ENCODE measurements at places on chromosomes 5 and 9. TPM values are rescaled to one million over a fixed set of nuclear protein-coding genes. Genes with fewer than 3 reads are reported as not detected.

DNA sequence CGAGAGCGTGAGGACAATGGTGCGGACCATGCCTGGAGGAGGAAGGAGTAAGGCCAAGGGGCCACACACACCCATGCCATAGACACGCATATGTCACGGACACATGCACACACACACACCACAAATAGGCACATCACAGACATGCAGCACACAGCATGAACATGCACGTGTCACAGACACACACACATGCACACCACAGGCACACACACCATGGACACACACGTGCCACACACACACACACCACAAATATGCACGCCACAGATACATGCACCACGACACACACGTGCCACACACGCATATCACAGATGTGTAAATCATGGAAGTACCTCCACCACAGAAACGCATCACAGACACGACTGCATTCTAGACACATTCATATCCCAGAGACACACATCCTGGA lies 16.7 kb downstream of the TERT start:
- H3K27me3 ChIP-seq, result no peaks in the 10 kb centered on the region
- no peaks in the 10 kb centered on the region for H3K4me1 ChIP-seq
- H3K4me3 ChIP-seq, result no peak overlapping the region
- peak; percentile 1 for DNase-seq

Gene PCA3
- not detected for total RNA-seq

DNA sequence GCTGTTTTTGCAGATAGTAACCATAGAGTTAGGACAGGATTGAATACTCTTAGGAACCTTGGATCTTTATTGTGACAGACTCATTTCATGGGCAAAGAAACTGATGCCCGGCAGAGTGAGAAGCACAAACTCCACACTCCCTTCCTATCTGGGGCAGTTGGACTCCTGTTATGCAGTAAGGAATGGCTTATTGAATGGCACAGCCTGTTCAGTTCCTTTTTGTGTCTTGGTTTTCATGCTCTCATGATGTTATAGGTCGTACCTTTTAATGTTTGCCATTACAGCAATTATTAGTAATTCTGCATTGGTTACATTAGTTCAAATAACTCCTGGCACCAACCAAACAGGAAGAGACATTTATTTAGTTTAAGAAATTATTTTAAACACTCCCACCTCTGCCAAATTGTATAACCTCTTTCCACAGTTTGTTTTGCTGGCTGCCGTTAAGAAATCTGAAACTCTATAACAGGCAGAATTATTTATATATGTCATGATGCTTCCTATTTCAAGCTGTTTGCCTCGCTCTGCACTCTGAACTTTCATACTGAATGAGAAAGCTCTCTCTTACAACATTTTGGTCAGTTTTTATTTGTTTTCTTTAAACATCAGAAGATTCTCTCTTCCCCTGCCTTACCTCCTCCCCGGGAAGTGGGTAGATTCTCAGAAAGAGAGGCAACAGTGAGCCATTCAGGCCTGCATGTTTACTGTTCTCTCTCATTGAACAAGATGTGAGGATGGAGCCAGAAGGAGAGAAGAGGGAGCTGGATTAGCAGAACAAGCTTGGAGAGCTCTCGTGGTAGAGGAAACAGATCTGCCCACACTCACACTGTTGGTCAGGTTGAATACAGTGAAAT lies 144.4 kb downstream of the ARHGEF28 start:
- no peak overlapping the region for H3K4me3 ChIP-seq
- no peak overlapping the region for H3K27ac ChIP-seq
- H3K36me3 ChIP-seq, result no peaks in the 10 kb centered on the region
- no peaks in the 10 kb centered on the region for H3K27me3 ChIP-seq
- H3K4me1 ChIP-seq, result peaks cover 7% of the 10 kb centered on the region
- no peak for DNase-seq

DNA sequence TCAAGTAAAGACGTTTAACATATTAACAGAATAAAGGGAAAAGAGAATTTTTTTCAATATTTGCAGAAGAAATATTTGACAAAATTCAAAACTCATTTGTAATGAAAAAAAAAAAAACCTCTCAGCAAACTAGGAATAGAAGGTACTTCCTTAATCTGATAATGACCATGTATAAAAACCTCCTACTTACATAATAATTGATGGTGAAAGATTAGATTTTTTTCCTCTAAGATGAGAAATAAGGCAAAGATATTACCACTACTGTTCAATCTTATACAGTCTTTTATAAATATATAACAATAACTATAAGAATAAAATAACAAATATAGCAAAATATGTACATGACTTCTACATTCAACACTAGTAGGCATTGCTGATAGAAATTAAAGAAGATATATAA lies 424.6 kb upstream of the KLF4 start:
- H3K27ac ChIP-seq, result no peak overlapping the region
- no peaks in the 10 kb centered on the region for H3K36me3 ChIP-seq
- H3K27me3 ChIP-seq, result no peaks in the 10 kb centered on the region
- no peak overlapping the region for H3K4me3 ChIP-seq

DNA sequence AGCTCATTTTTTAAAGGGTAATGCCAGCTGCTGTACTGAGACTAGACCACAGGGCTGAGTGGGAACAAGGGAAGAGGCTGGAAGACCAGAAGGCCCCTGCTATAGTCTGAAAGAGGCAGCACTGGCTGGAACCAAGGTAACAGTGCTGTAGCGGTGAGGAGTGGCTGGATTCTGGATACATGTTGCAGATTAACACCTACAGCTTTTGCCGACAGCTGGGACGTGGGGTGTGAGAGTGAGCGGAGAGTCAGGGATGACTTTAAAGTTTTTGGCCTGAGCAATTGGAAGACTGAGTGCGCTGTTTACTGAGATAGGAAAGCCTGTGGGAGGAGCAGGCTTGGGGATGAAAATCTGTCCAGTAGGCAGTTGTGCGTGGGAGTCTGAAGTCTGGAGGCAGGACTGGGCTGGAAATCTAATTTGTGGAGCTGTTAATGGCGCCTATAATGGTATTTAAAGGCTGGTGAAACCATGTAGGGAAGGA lies 26.5 kb downstream of the AQP7 start:
- H3K4me3 ChIP-seq, result no peak overlapping the region
- peaks cover 15% of the 10 kb centered on the region for H3K36me3 ChIP-seq
- H3K4me1 ChIP-seq, result peaks cover 21% of the 10 kb centered on the region

DNA sequence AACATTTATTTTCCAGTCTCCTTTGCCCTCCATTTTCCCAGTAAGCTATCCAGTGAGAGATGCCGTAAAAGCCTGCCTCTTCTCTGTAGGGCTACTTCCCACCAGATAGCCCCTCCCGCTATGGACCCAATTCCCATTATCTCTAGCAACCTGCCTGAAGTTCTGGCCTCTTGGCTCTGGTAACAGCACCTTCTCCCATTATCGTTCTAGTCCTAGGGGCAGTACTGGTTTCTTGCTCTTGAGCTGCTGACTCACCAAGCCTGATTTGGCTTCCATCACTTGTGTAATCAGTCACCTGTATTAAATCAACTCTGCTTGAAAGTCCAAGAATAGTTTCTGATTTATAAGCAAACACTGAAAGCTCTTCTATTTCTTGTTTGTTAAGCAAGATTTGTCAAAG lies 42.8 kb upstream of the PARP8 start:
- no peak for DNase-seq
- H3K27me3 ChIP-seq, result no peaks in the 10 kb centered on the region
- H3K4me1 ChIP-seq, result no peaks in the 10 kb centered on the region
- H3K4me3 ChIP-seq, result no peak overlapping the region

Gene SPINK6
- total RNA-seq, result not detected

DNA sequence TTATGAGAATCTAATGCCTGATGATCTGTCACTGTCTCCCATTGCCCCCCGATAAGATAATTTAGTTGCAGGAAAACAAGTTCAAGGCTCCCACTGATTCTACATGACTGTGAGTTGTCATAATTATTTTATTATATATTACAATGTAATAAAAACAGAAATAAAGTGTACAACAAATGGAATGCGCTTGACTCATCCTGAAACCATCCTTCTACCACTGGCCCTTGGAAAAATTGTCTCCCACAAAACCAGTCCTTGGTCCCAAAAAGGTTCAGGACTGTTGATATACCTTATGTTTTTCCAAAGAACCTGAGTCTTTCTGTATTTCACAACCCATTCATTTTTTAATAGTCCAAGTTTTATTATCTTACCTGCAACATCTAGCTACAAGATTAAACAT lies 403.5 kb downstream of the TAF11L14 start:
- H3K4me1 ChIP-seq, result no peaks in the 10 kb centered on the region
- H3K4me3 ChIP-seq, result no peak overlapping the region
- no peak overlapping the region for H3K27ac ChIP-seq
- no peaks in the 10 kb centered on the region for H3K36me3 ChIP-seq
- no peak for DNase-seq
- no peaks in the 10 kb centered on the region for H3K27me3 ChIP-seq

Gene FAM221B
- total RNA-seq, result 0.32 TPM

DNA sequence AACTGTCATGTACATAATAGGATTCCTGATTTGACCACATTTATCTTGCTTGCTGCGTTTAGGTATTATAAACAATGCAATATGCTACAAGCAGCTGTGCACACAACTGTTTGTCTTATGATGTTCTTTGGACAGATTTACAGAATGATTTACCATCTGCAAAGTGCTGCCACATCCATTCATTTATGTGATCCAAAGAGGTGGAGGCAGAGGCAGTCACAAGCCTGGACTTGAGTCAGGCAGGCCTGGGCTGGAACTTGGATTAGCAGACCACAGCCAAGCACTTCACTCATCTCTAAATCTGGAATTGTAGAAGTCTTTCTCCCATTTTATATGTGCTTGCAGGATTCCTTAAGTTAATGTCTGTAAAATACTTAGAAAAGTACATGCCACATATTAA lies 149.0 kb downstream of the INSYN2B start:
- DNase-seq, result no peak
- H3K27me3 ChIP-seq, result no peaks in the 10 kb centered on the region
- H3K4me1 ChIP-seq, result no peaks in the 10 kb centered on the region
- H3K4me3 ChIP-seq, result no peak overlapping the region

GRCh38 chr9:72445306-72445995 lies 76.0 kb upstream of the TMC1 start:
- H3K4me3 ChIP-seq, result no peak overlapping the region
- H3K27me3 ChIP-seq, result no peaks in the 10 kb centered on the region
- no peak for DNase-seq
- H3K27ac ChIP-seq, result no peak overlapping the region
- no peaks in the 10 kb centered on the region for H3K36me3 ChIP-seq

Gene ADAMTS16
- 1.1 TPM for total RNA-seq

GRCh38 chr5:129359450-129359849 lies 100.6 kb upstream of the ADAMTS19 start:
- H3K27ac ChIP-seq, result no peak overlapping the region
- no peaks in the 10 kb centered on the region for H3K36me3 ChIP-seq
- DNase-seq, result no peak
- no peaks in the 10 kb centered on the region for H3K27me3 ChIP-seq
- H3K4me3 ChIP-seq, result no peak overlapping the region
- no peaks in the 10 kb centered on the region for H3K4me1 ChIP-seq

DNA sequence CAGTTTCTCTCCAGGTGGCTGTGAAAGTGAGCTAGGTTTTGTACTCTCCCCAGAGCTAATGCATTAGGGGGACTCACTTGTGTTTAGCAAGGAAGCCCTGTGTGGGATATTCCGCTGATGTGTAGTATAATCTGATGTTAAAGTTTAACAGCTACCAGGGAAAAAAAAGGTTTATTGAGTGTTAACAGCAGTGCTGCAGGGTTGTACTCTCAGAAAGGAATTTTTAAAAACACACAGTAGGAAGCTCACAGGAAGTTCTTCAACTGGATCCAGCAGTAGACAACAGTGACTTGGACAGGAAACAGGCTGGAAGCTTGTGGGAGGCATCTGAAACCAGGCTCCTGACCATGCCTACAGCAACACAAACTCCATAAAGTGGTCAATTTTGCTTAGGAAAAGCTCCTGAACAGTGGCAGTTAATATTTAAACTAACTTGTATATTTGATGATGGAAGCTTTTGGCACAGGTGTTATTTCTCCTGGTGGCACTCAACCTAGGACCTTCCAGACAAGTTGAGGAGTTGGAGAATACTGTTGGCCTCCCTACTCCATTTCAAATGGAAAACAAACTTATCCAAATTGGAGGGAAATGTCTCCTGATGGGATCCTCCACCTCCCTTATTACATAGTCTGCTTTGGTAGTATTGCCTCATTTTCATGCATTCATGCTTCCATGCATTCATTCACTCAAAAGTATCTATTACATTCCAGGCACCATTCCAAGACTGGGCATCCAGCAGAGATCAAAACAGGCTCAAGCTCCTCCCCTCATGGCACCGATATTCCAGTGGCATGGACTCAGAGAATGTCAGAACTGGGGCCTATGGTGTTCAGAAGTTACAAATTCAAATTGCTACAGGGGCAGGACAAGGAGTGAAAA lies 54.7 kb downstream of the FOXD1 start:
- H3K27me3 ChIP-seq, result peaks cover 20% of the 10 kb centered on the region
- DNase-seq, result no peak
- no peaks in the 10 kb centered on the region for H3K4me1 ChIP-seq
- no peak overlapping the region for H3K27ac ChIP-seq
- no peaks in the 10 kb centered on the region for H3K36me3 ChIP-seq
- no peak overlapping the region for H3K4me3 ChIP-seq

DNA sequence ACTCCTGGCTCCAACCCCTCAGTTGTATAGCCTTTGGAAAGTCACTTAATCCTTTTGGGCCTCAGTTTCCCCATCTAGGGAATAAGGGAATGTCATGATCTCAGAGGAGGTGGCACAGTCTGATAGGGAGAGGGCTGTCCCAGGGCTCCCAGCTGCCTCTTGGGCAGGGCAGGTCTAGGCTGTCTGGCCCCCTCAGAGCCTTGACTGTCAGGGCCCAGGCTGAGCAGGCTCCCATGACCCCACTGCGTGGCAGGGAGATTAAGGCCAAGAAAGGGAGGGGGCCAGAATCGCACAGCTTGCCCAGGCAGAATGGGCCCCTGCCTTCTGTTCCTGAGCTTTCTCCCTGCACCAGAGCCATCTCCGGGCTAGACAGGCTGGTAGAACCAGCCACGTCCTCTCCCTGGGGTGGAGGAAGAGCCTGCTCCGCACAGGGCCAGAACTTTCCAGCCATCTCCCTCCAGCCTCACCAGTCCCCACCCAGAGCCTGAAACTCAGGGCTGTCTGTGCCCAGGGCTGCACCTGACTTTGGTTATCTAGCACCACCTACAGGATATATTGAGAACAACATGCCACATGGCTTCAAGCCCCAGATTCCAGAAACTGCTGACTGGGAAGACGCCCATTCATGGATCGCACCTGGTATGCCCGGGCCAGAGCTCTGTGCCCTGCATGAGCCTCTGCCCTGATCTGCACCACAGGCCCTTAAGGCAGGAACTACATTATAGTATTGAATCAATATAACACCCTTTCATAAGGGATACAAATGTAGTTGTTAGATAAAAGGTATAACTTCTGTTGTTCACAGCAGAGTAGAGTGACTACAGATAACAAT lies 32.1 kb downstream of the NAIF1 start:
- H3K27me3 ChIP-seq, result no peaks in the 10 kb centered on the region
- no peak overlapping the region for H3K27ac ChIP-seq
- H3K4me1 ChIP-seq, result peaks cover 6% of the 10 kb centered on the region
- no peak overlapping the region for H3K4me3 ChIP-seq

GRCh38 chr5:55231029-55231918 lies 2.1 kb downstream of the CCNO start:
- H3K4me3 ChIP-seq, result peak overlapping the region; percentile 63
- no peaks in the 10 kb centered on the region for H3K36me3 ChIP-seq
- H3K27me3 ChIP-seq, result peaks cover 100% of the 10 kb centered on the region
- peaks cover 58% of the 10 kb centered on the region for H3K4me1 ChIP-seq
- H3K27ac ChIP-seq, result no peak overlapping the region
- peak; percentile 47 for DNase-seq

All from lower lobe of right lung (tissue), 2 donors.